Activated CD4-positive, alpha-beta memory T cell treated with anti-CD3 and anti-CD28 coated beads, Interleukin-2, amount 10 ng/mL, durations not matched to agents 7 days and 5 days (primary cell): ENCODE measurements at places on chromosomes 13 and 19.

GRCh38 chr19:46206176-46206575 is 23.4 kb upstream of the IGFL1 start:
- peaks cover 48% of the 10 kb centered on the region for H3K27me3 ChIP-seq
- H3K4me1 ChIP-seq: peaks cover 6% of the 10 kb centered on the region
- H3K27ac ChIP-seq: no peak overlapping the region
- H3K4me3 ChIP-seq: no peak overlapping the region

- H3K27ac ChIP-seq: peak overlapping the region; percentile 29
- peaks cover 3% of the 10 kb centered on the region for H3K36me3 ChIP-seq
- peak overlapping the region; percentile 73 for H3K4me3 ChIP-seq
- no peaks in the 10 kb centered on the region for H3K27me3 ChIP-seq
Measured at GRCh38 chr19:45443462-45444317, 20.0 kb upstream of the ERCC1 start.

DNA sequence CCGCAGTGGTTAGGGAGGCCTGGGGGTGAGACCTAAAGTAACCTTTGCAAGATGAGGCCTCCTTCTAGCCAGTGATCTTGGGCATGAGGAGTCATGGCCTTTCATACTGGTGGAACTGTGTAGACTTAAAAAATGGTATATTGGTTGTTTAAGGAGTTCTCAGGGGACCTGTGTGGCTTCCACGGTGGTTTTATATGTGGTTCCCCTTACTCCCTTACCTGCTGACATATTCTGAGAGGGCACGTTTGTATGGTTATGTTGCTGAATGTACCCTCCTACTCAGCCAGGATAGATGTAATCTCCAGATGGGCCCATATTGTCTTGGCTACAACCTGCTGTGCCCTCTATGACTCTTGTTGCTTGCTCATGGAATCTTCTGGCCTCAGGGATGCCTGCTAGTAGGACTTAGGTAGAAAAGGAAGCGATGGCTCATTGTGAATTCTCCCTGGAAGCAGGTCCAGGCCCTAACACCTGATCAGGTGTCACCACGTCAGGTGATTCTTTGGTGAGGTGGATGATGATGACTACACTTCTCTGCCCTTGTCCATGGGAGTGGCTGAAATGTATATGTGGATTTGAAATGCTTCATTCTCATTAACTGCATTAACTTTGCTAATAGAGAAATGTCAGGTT is 1.8 kb downstream of the ZNF460 start:
- peaks cover 37% of the 10 kb centered on the region for H3K4me1 ChIP-seq
- peaks cover 58% of the 10 kb centered on the region for H3K36me3 ChIP-seq
- H3K4me3 ChIP-seq: no peak overlapping the region
- DNase-seq: no peak
- H3K27me3 ChIP-seq: no peaks in the 10 kb centered on the region
- H3K27ac ChIP-seq: peak overlapping the region; percentile 79

- no peak overlapping the region for H3K4me3 ChIP-seq
- DNase-seq: no peak
- H3K27me3 ChIP-seq: no peaks in the 10 kb centered on the region
- peaks cover 10% of the 10 kb centered on the region for H3K4me1 ChIP-seq
- H3K36me3 ChIP-seq: peaks cover 74% of the 10 kb centered on the region
Measured at GRCh38 chr13:40940841-40941240, 78.3 kb downstream of the ELF1 start.

DNA sequence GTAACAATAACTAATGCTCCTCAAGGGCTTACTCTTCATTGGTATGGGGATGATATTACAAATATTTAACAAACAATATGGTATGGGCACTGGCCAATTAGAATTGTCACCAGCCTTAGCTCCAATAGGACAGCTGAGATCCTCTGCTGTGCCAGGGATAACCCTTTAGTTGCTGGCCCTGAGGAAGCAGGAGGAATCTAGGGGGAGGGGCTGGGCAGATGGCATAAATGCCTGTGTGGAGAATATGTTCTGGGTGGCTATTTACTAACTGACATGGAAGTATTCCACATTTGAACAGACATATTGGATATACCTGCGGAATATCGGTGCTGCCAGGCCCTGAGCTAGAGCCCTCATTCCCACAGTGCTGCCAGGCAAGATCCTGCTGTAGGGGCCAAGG is 16.6 kb upstream of the LRCH1 start:
- peaks cover 2% of the 10 kb centered on the region for H3K27me3 ChIP-seq
- H3K4me1 ChIP-seq: peaks cover 6% of the 10 kb centered on the region
- no peak for DNase-seq
- H3K36me3 ChIP-seq: no peaks in the 10 kb centered on the region
- H3K4me3 ChIP-seq: no peak overlapping the region
- no peak overlapping the region for H3K27ac ChIP-seq

DNA sequence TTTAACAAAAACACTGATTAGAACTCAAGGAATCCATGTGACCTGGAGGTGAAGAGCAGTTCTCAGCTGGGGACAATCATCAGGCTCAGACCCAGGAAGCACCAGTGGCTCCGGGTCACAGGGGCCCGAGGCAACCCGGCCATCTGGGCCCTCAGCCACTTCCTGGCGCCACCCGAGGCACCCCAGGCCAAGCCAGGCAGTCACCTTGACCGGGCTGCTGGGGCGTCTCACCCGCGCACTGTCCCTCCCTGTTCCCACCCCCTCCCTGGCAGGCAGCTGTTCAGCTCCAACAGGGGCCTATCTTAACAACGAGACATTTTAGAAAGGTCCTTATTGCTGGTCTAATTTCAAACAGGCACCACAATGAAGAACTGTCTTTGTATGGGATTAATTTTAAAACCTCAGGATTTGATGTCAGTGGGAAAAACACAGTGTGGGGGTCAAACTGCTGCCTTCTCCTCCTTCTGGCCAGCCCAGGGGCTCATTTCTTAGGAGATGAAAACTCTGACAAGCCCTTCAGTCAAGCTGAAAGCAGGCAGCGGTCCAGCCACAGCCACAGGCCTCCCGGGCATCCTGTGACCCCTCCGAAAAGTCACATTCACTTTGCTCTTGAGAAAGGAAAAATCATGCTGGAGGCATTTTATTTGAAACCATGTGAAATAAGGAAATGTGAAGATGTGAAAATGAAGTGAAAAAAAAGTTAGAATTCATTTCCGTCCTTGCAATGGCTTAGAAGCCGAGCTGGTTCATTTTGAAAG is 83.3 kb downstream of the KCTD15 start:
- H3K27me3 ChIP-seq: no peaks in the 10 kb centered on the region
- DNase-seq: no peak
- H3K36me3 ChIP-seq: no peaks in the 10 kb centered on the region
- H3K27ac ChIP-seq: no peak overlapping the region

DNA sequence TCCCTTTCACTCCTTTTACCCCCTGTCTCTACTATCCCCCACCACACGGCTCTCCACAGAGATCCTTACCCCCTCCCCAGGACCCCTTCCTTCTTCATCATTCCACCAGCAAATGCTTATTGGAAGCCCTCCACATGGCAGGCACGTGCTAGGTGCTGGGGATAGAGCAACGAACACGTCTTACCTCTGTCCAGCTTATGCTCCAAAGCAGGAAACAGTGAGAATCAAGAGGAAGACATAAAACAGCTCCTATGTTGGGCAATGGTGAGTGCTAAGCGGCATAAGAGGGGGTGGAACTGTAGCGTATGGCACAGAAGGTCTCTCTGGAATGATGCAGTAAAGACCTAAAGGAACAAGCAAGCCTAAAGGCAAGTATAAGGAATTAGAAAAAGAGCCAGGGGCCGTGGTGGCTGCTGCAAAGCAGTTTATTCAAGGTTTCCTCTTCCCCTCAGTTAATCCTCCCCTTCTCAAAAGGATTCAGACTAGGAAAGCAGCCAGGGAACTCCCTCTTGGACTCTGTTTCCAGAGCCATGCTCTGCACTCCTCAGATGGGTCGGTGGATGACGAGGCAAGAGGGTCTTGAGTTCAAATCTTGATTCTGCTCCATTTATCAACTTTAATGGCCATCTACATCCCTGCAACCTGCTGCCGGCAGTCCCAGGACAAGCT is 289.4 kb downstream of the FOXO1 start:
- H3K36me3 ChIP-seq: peaks cover 9% of the 10 kb centered on the region
- peaks cover 18% of the 10 kb centered on the region for H3K4me1 ChIP-seq

DNA sequence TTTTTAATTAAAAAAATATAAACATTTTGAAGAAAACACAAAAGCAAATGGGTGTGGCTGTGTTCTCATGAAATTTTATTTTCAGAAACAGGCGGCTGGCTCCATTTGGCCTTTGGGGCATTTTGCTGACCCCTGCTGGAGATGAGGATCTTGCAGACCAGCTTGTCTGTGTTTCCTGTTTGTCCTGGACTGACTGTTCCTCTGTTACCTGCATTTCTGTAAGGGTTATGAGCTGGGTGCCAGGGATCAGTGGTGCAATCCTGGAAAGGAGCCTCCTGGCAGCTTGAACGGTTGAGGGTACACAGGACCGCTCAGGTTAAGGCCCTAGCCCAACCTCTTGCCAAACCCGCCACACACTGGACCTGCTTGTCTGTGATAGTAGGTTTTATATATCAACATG is 49.9 kb downstream of the ZNF787 start:
- DNase-seq: no peak
- H3K36me3 ChIP-seq: no peaks in the 10 kb centered on the region
- peaks cover 7% of the 10 kb centered on the region for H3K4me1 ChIP-seq
- H3K27me3 ChIP-seq: no peaks in the 10 kb centered on the region

GRCh38 chr19:32349051-32349450 is 3.6 kb downstream of the ZNF507 start:
- peaks cover 64% of the 10 kb centered on the region for H3K4me1 ChIP-seq
- no peak for DNase-seq
- no peak overlapping the region for H3K4me3 ChIP-seq
- peaks cover 3% of the 10 kb centered on the region for H3K27me3 ChIP-seq
- peaks cover 62% of the 10 kb centered on the region for H3K36me3 ChIP-seq

- H3K27me3 ChIP-seq: peaks cover 22% of the 10 kb centered on the region
- H3K4me3 ChIP-seq: no peak overlapping the region
- peaks cover 7% of the 10 kb centered on the region for H3K36me3 ChIP-seq
- H3K27ac ChIP-seq: peak overlapping the region; percentile 48
Measured at GRCh38 chr19:38977445-38978325, 2.1 kb upstream of the FBXO17 start.
